ENCODE measurements at places on chromosomes 2 and 18.

DNA sequence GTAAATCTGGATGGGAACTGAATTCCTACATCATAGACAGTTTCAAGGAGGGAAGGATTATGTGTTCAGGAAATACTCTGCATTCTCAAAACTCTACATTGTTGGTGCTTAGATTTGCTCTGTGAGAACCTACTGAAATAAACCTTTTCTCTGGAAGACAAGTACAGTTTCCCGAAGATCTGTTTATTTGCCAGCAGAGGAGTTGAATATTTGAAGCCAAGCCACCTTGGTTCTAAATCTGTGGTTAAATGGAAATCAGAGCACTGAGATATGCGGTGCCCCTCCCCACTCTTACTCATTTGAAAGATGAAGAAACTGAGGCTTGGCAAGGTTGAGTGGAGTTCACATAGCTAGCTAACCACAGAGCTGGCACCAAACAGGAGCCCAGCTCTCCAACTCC lies 146.3 kb upstream of the CTAGE1 start:
- DNase-seq, result no peak

DNA sequence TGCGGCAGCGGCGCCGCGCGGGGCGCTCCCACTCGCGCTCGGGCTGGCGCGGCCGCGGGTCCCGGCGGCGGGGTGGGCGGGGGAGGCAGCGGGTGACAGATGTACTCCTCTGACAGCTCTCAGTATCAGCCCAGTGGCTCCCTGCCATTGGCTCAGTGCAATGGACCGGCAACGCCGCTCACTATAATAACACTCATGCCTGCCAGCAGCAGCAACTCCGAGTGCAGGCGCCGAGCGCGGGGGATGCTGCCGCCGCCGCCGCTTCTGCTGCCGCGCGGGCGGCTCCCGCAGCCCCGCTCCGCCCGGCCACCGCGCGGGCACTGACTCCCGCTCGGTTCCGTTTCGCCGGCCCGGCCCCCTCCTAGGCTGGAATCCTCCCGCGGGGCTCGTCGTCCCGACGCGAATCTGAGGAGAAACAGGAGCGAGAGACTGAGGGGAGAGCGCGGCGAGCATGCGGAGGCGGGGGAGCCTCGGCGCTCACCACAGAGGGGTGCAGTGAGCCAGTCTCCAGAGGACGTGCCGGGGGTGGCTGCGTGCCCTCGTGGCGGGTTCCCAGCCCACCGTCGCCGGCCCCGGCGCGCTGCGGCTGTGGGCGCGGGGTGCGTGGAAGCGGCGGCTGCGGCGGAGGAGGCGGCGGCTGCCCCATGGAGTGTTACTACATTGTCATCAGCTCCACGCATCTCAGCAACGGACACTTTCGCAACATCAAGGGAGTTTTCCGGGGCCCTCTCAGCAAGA lies at the start of gene ZNF804A:
Gene ZNF804A, plus strand, starts transcription at position 214 of the 738 bp plus-strand sequence. Its CDS starts 431 bp downstream, at position 645.
- DNase-seq, result peak; percentile 41

- no peak for DNase-seq
Observed at GRCh38 chr2:182134201-182134600, 148.5 kb downstream of the PPP1R1C start.

DNA sequence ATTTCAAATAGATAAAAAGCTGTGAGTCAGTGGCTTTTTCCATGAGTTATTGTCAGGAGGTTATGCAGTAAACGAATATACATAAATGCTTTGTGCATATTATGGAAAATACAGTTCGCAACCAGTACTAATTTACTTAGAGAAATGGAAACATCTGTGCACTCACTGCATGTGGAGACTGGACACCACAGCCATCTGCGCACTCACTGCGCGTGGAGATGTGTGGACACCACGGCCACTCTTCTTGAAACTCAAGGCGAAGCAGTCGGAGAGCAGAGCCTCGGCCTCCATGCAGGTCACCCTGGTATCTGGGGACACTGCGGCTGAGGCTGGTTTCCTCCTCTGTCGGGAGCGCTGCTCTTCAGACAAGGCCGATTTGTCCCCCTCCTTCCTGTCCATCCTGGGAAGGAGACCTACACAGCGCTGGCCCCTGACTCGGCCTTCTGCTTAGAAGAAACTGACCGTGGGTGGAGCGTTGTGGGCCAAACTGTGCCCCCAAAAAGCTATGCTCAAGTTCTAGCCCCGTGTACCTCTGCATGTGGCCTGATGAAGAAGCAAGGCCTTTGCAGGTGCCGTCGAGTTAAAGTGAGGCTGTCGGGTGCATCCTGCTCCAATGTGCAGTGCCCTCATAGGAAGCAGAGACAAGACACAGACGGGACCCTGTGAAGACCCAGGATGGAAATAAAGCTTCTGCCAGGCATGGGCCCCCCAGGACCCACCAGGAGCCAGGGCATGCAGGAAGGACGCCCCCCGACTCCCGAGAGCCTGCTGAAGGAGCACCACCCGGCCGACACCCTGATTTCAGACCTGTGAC lies 88.0 kb downstream of the TPO start:
- DNase-seq, result no peak

- DNase-seq, result no peak
Observed at GRCh38 chr2:101204400-101205115, 48.1 kb upstream of the CNOT11 start.

DNA sequence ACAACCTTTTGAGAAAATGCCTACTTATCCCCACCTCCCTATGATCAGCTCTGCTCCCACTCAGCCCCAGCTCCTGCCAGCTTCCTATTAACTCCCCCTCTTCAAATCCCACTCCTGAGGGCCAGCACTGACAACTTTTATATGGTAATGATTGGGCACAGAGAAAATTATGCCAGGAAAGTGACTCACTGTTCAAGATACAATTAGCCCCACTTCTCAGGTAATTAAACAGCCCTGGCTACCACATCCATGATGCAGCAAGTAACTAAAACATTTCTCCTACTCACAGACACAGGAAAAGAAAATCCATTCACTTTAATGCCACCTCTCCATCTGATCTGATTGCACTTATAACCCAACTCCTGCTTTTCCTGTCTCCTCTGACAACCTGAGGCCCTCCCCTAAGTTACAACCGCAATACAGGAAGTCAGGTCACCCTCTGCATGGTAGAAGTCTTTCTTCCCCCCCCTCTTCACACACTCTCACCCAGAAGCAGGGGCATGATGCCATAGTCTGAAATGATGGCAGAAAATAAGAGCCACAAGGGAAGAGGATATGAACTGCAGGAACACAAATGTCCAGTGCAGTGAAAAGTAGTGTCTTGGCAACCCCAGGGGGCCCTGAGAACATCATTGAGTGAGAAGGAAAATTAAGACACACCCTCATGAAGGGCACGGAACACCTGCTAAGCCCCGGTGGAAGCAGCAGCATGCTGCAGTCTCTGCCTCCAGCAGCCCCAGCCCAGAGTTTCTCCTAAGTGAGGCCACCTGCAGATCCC lies 54.4 kb downstream of the STK39 start:
- DNase-seq, result no peak

GRCh38 chr2:242063436-242063835 lies 193.9 kb downstream of the RTP5 start:
- no peak for DNase-seq

- peak; percentile 47 for DNase-seq
Observed at GRCh38 chr2:67917332-67918054, 145.3 kb downstream of the C1D start.

- DNase-seq, result no peak
Observed at GRCh38 chr2:54404270-54404669, 51.9 kb upstream of the SPTBN1 start.

GRCh38 chr2:186575856-186576255 lies 14.0 kb upstream of the ITGAV start:
- no peak for DNase-seq

DNA sequence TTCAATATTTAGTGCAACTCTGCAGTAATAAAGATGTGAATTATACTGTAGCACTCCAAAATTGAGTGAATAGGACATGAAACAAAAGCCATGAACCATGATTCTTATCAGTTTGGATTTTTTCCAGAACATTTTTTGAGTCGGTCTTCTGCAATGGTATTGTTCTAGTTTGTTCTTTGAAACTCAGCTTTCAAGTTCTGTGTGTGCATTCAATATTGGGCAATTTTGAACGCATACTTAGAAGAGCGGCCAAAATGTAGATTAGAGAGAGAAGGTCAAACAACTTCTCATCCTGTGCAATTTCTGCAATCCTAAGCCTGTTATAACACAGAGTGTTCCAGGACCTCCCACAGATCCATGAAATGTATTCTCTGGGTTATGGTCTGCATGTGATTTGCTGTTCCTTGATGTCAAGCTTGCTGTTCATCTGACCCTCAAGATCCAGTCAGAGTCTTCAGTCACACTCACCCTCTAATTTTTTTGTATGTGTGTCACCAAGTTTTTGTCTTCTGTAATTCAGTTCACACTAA lies 48.3 kb downstream of the TSPYL6 start:
- DNase-seq, result no peak

- no peak for DNase-seq
Observed at GRCh38 chr2:225196579-225196978, 154.3 kb upstream of the DOCK10 start.

DNA sequence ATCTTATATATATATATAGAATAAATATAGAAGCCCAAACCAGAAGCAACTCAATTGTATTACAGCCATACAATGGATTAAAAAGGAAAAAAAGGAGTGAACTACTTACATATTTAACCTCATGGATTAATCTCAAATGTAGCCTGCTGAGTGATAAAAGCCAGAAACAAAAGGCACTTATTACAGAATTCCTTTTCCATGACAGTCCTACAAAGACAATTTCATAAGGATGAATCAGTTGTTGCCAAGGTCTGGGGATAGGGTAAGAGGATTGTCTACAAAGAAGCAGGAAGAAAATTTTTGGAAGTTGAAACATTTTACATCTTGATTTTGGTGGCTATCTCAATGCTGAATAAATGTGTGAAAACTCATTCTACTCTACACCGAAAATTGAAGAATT lies 103.9 kb upstream of the DCC start:
- DNase-seq, result no peak

DNA sequence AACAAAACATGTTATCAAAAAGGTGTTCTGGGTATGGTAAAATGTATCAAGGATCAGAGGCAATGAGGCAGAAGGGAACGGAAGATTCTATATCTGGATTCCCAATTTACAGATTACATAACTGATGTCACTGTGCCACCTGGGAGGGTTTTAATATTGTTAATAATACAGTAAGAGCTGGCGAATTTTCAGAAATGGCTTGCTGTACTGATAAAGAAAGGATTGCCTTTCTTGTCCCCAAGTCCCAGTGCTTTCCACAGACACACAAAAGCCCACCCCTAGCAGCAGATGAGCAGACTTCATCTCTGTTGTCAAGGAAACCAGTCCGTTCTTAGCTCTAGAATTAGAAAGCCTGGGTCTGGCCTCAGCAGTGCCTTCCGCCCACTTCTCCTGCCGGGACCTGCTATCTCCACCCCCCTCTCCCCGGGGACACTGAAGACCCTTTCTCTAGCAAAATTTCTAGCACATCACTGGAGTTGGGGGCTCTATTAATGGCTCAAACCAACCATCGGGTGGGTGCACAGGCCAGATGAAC lies 34.3 kb downstream of the ADD2 start:
- no peak for DNase-seq

DNA sequence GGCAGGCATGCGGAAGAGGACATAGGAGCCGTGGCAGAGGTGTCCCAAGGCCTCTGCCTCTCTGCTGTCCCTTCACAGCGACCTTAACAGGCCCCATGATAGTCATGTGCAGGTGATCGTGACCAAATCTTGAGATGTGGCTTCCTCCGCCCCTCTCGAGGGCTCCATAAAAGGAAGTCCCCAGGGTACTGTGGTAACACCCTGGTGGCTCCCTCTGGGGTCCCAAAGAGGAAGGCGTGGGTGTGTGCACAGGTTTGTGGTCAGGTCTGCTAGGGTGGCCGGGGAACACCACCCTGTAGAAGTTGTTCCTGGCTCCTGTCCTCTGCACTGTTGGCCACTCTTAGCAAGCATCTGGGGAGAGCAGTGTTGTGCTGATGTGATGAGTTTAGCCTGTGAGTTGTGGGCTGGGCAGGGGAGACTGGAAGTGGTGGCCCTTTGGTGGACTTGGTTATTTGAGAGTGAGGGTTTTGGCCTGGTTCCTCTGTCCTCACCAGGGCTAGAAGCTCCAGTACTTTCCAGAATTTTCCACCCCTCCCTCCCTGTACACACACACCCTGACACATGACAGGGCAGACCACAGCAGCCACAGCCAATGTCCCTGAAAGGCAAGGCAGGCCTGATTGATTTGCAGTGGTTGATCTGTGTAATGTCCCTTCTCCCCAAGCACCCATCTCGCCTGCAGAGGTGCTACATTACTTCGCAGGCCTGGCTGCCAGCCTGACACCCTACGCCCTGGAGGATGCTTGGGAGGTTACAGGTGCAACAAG lies 68.9 kb upstream of the BOD1L2 start:
- no peak for DNase-seq

DNA sequence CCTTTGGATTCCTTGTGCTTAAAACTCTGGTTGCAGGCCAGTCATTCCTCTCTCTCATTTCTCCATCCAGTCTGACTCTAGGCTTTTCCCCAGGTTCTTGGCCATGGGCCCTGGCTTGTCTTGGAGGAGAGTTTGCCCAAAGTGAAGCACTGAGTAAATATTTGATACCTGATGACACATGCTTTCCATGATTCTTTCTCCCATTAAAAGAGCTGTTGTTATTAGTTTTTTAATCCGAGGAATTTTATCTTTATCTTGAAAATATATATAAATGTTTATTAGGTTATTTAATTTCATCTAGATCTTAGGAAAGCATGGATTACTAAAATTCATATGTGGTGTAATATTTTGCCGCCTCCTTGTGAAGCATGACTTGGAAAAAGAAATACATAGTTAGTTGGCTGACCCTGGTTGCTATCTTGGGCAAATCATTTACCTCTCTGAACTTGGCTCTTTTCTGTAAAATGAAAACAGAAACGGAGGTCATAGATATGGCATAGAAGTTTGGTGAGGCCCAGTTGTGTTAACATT lies 650.1 kb downstream of the SLC4A3 start:
- DNase-seq, result peak; percentile 27

- peak; percentile 74 for DNase-seq
Observed at GRCh38 chr18:59056706-59057492, 82.8 kb upstream of the SEC11C start.

DNA sequence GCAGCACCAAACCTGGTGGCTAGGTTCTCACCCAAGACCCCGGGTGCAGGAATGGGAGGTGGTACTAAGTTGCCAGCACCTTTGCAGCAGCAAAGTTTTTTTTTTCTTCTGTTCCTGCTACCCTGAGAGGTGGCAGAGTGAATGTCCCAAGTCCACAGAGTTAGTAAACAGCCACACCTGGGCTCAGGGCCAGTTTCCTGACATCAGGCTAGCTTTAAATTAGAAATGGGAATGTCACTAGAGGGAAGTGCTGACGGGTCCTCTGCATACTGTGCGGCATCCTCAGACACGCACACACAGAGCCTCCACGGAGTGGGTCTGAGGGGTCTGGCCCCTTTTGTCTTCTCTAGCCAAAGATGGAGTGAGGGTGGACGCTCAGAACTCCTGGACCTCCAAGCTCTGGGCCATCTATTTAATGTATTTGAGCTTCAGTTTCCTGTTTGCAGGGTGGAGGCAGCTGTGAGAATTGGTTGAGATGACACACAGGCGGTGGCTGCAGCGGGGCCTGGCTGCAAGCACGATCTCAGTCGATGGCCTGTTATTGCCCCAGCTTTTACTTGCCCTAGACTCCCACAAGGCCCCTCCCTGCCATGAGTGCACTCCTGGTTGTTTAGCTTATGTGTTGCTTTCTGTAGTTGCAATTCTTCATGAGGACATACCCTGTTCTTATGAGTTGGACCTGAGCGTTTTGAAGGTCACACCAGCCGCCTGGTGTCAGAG lies 751.4 kb upstream of the HS6ST1 start:
- no peak for DNase-seq

Measured in myocyte (in vitro differentiated cells).